ENCODE measurements at places on chromosomes 12 and 14.

DNA sequence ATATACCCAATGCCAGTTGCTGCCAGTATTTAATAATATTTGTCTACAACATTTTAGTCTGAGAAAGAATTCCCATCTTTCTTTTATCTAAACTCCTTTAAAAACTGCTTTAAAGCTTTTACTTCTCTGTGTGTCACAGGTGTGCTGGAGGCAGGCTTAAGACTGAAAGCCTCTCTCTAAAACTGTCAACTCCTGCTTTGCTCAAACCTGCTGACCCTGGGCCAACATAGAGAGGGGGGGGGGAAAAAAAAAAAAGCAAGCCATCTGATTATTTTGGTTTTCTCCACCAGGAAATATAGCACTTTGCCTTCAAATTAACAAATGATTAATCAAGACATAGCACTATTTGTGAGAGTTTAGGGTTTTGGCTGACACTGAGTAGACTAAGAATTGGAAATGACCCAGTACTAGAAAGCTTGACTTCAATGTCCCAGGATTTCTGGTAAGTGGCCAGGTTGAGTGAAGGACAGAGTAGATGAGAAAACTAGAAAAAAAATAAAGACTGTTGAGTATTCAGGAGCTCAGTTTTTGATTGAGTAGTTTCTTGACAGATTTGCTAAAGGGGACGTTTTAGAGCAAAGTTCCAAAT is 357.0 kb upstream of the FLRT2 start:
- no peak for DNase-seq

GRCh38 chr14:95226801-95227200 is 69.5 kb upstream of the DICER1 start:
- DNase-seq, result no peak

DNA sequence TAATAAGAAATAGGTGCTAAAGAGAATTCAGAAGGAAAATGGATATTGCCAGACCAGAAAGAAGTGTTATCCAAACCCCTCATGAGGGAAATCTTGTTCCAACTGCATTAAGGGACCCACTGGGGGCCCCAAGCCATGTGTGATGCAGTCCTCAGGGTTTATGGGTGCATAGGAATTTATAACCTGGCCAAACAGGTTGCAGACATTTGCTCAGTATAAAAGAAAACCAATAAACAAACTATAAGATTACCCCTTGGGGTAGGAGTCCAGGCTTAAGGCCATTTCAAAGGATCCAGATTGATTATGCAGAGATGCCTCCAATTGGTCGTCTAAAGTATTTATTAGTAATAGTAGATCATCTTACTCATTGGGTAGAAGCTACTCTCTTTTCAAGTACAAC is 240.9 kb upstream of the DIO3 start:
- no peak for DNase-seq

DNA sequence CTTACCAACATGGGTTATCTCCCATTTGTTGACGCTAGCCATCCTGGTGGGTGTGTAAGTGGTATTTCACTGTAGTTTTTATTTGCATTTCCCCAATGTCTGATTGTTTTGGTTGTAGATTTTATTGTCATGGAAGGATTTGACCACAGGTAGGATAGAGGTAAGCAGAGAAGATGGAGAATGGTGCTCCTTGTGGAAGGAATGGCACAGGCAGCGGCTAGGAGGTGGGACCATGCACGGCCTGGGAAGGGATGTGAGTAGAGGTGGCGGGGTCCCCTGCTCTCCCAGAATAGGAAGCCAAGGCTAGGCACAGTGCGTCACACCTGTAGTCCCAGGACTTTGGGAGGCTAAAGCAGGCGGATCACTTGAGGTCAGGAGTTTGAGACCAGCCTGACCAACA is 41.4 kb downstream of the PHETA1 start:
- no peak for DNase-seq

DNA sequence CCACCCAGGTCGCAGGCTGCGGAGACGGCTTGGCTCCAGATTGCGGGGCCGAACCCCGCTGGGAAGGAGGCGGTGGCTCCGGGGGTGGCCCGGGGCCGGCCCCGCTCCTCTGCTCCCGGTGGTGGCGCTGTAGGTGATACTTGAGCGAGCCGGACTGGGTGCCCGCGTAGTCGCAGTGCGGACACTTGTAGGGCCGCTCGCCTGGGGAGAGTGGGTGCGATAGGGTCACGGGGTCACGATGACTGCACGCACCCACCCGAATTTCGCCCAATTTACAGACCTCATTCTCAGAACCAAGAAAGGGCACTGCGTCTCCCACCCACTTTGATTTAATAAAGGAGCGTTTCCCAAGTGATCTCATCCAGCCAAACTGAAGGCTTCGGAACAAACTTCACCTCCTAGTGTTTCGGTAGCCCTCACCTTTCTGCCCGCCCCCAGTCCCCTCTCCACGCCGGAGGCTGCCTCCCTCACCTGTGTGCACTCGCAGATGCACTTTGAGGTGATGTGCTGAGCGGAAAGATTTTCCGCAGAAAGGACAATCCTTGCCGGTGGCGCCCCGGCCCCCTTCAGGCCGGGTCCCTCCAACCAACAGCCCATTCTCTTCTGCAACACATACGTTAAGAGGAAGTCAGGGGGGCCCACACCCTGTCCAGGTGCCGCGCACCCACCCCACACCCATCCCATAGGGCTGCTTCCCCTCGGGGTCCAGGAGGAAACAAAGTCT is 7.4 kb downstream of the ZNF219 start:
- no peak for DNase-seq

- DNase-seq, result peak; percentile 37
Observed at GRCh38 chr12:124493809-124494750, 73.3 kb downstream of the NCOR2 start.

DNA sequence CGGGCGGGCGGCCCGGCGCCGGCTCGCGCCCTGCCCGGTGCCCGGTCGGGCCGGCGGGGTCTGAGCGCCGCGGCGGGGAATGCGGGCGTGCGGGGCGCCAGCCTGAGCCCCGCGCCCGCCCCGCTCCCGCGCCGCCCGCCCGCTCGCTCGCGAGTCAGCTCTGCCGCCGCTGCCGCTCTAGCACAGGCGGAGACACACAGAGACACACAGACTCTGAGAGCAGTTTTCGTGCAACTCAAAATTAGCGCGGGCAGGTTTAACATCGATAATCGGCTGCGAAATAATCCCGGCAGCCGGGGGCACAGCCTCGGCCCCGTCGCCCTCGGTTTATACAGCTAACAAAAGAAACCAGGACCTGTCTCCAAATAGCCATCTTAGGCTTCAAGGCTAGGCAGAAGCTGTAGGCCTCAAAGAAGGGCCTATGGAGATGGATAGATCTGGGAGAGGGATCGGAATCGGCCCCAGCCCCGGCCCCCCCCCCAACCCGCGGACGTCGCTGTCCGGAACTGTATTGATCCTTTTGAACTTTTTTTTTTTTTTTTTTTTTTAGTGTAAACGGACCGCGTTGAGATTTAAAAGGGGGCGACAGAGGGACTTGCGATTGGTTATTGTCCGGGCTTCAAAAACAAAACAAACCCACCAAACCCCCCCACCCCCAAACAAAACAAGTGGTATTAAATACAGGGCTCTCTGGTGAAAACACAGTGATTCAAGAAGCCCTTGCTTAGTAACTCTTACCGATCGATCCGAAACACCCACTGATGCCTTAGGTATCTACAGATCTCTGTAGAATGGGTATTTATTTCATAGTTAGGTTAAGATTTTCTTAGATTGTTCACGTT is 1.1 kb downstream of the ARID2 start:
- peak; percentile 41 for DNase-seq

DNA sequence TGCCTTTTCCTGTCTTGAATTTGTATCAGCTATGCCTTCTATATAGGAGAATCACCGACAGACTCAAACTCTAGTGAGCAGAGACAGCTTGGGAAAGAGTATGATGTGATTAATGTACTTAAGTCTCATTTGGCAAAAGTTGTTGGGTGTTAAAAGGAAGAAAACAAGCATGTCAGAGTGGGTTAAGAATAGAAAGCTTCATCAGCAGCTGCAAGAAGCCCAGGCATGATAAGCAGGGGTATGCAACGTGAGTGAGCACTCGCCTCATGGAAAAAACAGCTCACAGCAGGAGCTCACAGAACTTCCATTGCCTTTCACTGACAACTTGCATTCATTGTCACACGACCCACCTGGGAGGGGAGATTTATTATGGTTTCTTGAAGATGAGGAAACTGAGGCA is 35.9 kb upstream of the WNK1 start:
- DNase-seq, result peak; percentile 34

DNA sequence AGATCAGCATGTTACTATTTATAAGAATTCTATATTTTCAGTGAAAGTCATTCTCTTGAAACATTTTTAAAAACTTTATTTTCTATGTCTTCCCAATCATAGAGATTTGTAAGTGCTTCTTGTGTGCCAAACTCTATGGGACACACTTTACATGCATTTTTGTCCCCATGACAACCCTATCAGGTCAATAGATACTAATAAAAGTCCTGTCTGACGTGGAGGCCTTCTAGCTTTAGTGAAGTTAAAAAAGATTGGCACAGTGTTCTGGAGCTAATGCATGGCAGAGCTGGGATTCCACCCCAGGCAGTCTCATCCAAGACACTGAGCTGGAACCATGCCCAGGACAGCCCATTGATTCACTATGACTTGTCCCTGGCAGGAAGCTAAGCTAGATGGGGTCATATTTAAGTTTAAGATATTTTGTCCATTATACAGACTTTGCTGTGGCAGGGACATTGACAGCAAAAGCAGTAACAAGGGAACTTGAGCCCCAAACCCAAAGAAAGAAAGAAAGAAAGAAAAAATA is 28.1 kb downstream of the TTC6 start:
- no peak for DNase-seq

- DNase-seq, result no peak
Observed at GRCh38 chr12:29612912-29613311, 115.4 kb upstream of the OVCH1 start.

DNA sequence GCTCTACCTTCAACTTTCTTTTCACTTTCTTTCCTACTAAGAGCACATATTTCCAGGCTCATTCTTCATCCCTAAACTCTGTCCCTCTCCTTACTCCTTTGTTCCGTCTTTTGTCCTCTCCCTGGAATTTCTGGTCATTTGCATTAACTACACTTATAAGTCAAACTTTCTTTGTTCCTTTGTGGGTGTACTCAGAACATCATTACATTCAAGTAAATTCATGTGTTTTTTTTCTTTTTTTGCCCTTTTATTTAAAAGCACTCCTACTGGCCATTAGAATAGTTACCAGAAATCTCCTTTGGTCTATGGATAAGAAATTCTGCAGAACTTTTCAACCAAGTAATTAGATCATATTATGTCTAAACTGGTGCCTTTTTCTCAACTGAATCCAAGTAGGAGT is 802.6 kb downstream of the DIO2 start:
- no peak for DNase-seq

DNA sequence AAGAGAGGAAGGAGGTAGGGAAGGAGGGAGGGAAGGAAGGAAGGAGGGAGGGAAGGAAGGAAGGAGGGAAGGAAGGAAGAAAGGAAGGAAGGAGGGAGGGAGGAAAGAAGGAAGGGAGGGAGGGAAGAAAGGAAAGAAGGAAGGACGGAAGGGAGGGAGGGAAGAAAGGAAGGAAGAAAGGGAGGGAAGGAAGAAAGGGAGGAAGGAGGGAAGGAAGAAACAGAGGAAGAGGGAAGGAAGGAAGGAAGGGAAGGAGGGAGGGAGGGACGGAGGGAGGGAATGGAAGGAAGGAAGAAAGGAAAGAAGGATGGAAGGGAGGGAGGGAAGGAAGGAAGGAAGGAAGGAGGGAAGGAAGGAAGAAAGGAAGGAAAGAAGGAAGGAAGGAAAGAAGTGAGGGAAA is 22.4 kb upstream of the CCDC63 start:
- DNase-seq, result no peak

DNA sequence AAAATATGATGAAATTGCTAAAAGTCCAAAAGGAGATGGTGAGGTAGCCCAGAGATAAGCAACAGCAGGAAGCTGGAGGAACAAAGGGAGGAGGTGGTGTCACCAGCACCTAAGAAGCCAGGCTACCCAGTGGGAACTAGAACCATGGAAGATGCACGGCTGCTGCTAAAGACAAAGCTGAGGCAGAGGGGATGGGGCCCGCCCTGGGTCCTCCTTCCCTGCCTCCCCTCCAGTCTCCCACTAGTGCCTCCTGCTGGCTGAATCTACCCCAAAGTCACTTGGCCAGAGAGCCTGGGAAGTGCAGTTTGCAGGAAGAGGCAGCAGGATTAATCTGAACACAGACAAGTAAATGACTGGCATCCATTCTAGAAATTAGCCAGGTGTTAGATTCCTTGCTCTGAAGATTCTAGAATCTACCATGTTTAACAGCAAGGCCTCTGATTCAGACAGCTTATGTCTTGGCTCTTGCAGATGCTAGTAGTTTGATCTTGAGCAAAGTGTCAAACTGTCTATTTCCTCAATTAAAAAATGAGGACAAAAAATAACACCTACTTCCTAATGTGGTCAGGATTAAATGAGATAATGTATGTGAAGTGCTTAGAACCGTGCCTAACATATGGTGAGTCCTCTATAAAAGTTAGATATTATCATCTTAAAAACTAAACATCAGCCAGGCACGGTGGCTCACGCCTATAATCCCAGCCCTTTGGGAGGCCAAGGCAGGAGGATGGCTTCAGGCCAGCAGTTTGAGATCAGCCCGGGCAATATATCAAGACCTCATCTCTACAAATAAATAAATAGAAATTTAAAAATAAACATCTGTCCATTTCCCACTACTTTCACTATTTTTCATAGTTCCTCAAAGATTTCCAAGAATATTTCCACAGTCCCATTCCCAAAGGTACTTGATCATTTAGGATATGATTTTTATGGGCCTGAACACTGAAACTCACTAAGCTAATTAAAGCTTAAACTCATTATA is 5.8 kb upstream of the LRP10 start:
- no peak for DNase-seq

DNA sequence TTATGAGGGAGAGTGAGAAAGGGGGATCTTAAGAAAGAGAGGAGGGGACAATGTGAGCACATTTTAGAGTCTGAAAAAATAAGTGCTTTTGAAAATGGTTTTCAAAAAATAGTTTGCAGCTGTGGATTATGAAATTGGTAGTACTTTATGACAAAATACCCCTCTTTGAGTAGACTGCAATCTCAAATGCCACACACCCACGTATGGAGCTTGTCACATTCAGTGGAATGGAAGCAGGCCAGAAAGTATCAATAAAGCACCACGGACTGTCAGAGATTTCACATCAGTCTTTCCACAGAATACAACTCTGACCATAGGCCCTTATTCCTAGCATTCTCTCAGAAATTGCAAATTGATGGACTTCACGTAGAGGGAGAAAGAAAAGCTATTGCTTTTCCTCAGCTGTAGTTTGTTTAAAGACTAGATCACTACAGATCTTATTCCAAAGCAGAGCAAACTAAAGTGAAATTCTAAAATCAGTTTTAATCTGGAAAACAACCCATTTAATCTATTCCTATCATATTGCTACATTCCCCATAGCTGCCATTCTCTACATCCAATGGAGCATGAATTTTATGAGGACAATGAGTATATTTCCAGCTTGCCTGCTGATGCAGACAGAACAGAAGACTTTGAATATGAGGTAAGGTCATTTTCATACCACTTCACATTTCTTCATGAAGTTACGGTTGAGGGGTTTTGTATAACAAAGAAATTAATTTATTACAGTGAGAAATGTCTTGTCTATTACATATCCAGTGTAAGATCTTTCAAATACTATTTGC is 321.3 kb downstream of the PDZRN4 start:
- DNase-seq, result no peak
